GM13977 (cell line): ENCODE measurements at places on chromosomes 12 and 14.

DNA sequence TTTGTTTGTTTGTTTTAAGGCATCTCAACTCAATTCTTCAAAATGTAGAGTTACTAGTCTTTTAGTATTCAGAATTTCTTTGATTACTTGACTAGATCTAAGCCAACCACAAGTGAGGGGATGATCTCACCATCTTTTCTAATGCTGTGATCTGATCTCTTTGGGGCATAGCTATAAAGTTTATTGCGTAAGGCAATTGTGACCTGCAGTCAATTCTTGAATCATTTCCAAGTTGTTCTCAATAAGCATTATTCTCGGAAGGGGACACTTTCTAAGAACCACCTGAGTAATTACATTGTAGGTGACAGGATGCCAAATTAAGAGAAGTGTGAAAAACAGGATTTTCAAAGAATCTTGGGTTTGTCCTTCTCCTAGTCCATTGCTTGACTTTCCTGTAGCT lies 13.1 kb downstream of the DACT1 start:
- DNase-seq = no peak

DNA sequence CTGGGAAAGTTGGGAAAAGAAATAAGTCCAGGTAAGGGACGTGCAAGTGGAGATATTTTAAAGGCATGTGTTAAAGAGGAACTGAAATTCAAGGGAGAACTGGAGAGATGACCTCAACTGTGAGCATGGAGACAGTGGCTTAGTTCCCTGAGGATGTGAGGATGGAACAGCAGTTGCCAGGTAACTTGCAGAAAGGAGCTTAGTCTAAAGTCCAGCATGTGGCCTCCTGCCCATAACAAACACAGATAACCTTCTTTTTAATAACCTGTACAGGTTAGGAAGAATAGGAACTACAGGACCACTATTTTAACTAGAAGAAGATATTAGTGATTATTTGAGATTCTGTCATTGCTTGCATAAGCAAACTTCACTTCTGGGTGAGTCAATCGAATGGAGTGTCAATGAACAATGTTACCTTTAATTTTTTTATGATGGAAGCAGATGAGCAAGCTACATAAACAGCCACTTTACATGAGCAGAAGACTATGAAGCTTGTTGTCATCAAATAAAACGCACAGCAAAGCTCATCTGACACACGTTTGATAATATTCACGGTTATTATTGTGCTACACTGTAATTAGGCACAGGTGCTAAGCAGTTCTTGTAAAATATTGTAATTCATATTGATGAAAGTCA lies 291.7 kb upstream of the DDHD1 start:
- DNase-seq = no peak

GRCh38 chr12:68042212-68042699 lies 53.0 kb downstream of the IFNG-AS1 start:
- DNase-seq = peak; percentile 56

- DNase-seq = peak; percentile 28
These were observed 11.6 kb upstream of the SMCO2 start for GRCh38 chr12:27434673-27435565.

DNA sequence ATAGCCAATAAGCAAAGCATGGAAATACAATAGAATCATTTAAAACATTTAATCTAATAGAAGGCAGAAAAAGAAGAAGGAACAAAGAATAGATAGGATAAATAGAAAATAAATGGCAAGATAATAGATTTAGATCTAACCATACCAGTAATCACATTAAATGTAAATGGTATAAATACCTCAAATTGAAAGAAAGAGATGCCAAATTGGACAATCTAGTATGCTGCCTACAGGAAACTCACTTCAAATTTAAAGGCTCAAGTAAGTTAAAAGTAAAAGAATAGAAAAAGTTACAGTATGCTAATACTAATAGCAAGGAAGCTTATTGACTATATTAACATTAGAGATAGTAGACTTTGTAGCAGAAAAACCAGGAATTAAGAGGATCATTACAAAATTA lies 40.1 kb downstream of the RAN start:
- no peak for DNase-seq
